ENCODE measurements at places on chromosomes 11 and 22. TPM values are rescaled to one million over a fixed set of nuclear protein-coding genes. Genes with fewer than 3 reads are reported as not detected.

- no peak for DNase-seq
Observed at GRCh38 chr11:126319374-126319740, 15.5 kb downstream of the DCPS start.

- peak; percentile 44 for DNase-seq
Observed at GRCh38 chr11:2554338-2555207, 109.8 kb downstream of the KCNQ1 start.

DNA sequence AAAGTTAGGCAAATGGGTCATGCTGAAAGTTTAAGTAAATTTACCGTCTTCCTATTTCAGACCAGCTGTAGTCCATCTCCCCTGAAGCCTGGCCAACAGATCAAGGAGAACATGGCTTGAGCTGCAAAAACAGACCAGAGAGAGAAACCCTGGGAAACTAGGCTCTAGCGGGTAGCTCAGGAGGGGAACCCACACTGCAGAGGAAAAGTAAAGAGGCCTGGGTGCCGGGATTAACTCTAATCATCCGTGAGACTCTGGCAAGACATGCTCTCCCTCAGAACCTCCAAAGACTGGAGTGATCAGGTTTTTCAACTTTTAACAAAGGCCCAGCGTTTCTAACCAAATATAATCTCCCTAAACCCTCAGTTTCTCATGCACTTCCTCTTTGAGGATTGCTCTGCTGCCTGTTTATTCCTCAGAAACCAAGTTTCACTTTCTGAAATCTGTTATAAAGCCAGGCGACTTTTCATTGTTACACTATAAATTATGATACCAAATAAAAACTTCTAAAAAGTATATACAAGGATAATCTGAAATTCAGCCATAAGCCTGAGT is 67.5 kb downstream of the GAB2 start:
- DNase-seq = peak; percentile 51

The USH1C gene
- total RNA-seq = 38.6 TPM

The OTOG gene
- total RNA-seq = 0.06 TPM

The UPB1 gene
- total RNA-seq = 1.0 TPM

The DEFB131B gene
- not detected for total RNA-seq

The IGSF22 gene
- total RNA-seq = 2.5 TPM

The CRYBB3 gene
- total RNA-seq = not detected

The TRMU gene
- total RNA-seq = 40.5 TPM

The CLTCL1 gene
- 6.3 TPM for total RNA-seq

All from kidney (tissue), 22 donors.